NCI-H1417 (cell line): ENCODE measurements at places on chromosomes 2 and 18.
A peak's percentile ranks its signal among the peaks of the same experiment; 100 is the strongest.

DNA sequence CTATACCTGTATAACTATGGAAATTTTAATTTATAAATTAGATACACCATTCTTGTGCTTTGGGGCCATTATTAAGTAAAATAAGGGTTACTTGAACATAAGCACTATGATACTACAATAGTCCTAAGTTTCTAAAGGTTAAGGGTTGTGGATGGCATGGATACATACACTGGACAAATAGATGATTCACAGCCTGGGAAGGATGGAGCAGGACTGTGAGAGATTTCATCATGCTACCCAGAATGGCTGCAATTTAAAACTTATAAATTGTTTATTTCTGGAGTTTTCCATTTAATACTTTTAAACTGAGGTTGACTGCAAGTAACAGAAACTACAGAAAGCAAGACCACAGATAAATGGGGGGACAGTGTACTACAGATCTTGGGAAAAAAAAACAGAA lies 295.8 kb upstream of the ZNF804A start:
- no peak for DNase-seq

GRCh38 chr2:121343191-121343590 lies 58.2 kb upstream of the TFCP2L1 start:
- peak; percentile 7 for DNase-seq

DNA sequence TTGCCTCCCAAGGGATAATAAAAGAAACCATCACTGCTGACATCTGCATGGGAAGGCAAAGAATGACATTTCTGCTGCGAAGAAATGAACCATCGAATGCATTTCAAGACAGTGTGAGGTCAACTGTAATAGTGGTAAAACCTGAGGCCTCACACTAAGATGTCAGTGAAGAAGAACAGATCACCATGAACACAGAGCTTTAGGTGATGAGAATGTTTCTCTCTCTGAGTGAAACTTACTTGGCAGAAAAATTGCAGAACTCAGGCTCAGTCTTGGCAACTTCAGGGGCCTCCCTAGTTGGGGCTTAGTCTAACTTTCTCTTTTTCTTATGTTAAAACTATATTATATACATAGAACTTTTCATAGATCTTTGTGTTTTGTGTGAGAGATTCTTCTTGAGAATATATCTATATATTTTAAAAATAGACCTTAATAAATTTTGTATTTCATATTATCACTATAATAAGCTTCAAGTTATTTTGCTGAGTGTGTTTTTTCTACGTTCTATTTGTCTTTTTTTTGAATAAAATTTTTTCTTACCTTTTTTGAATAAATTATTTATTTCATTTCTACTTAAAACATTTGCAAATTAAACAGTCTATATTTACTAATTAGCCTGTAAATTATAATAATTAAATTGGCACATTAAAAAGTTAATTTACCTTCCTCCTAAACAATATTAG lies 427.5 kb upstream of the TRIB2 start:
- DNase-seq, result no peak

DNA sequence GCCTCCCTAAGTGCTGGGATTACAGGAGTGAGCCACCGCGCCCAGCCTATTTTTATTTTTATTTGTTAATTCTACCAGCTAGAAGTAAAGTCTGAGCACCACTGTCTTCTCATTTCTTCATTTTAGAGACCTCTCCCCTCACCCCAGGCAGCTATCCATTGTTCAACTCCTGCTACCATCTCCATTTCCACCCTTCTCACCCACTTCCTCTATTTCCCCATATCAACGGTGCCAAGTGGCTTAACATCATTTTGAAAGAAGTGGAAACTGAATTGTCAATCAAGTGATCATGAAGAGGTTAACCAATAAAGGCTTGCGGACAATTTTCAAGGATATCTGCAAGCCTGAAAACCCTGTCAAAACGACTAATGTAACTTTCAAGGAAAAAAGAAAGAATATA lies 323.1 kb downstream of the NBAS start:
- DNase-seq, result no peak

DNA sequence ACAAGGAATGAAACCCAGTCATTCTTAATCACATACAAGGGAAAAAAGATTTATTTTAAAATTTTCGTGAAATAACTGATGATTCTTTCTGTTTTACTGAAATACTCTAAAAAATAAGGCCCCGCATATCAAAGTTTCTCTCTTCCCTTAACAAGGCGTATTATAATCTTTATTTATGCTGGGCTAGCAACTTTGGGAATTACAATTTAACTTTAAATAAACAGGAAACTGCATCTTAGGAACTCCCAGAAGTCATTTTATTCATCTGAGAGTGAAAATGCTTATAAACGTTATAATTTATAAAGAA lies 166.7 kb downstream of the TCF4 start:
- no peak for DNase-seq
